Renal cortical epithelial cell (primary cell): ENCODE measurements at places on chromosomes 1 and 21. TPM values are rescaled to one million over a fixed set of nuclear protein-coding genes. Genes with fewer than 3 reads are reported as not detected.
A peak's percentile ranks its signal among the peaks of the same experiment; 100 is the strongest.

GRCh38 chr1:16078925-16079656 is 5.6 kb upstream of the FAM131C start:
- peak; percentile 58 for DNase-seq

DNA sequence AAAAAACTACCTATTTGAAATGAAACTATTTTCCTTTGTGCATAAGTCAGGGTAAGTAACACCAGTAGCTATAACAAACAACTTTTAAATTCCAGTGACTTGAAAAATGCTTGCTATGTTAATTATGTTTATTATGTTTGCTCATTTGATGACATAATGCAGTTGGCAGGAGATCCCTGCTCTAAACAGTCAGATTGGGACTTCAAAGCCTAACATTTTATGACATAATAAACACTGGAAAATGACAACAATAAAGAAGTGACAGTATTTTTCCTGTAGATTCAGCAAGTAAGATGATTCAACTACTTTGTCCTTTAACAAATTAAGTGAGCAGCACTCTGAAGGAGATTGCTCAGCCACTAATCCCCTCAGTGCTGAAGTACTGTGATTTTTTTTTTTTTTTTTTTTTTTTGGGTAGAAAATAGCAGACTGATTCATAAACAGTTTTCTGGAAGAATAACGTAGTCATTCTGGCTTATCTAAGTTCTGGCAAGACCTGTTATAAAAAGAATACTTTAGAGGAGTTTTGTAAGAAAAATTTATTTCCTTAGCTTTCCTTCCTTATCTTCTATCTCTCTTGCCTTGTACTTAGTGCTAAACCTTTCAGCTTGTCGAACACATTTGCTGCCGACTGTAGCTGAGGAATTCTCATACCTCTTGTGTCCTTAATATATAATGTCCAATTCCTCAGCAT is 207.2 kb downstream of the PTGER3 start:
- DNase-seq = peak; percentile 37

DNA sequence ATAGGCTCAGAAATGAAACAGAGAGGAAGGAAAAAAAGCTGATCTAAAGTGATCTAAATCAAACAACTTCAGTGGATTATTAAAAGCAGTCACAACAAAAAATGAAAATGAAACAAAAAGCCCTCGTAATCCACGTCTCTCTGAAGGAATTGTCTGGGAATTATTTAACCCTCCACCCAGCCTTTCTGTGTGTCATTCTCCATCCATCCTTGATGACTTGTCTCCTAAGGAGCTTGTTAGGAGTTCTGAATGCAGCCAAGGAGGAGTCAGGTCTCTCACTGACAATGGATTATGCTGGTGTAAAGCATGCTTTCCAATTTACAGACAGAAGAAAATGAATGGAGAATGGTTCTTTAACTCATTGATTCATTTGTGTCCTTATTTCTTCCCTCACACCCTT is 359.3 kb upstream of the RUNX1 start:
- no peak for DNase-seq

DNA sequence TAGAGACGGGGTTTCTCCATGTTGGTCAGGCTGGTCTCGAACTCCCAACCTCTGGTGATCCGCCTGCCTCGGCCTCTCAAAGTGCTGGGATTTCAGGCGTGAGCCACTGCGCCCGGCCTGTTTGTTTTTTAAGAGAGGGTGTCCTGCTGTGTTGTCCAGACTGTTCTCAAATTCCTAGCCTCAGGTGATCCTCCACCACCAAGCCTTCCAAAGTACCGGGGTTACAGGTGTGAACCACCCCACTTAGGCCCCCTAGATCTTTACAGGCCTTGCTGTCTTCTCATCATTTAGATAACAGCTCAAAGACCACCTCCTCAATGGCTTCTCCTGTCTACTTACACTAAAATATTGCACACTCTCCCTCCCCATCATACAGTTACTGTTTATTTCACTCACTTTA is 6.3 kb downstream of the SESN2 start:
- DNase-seq = no peak

DNA sequence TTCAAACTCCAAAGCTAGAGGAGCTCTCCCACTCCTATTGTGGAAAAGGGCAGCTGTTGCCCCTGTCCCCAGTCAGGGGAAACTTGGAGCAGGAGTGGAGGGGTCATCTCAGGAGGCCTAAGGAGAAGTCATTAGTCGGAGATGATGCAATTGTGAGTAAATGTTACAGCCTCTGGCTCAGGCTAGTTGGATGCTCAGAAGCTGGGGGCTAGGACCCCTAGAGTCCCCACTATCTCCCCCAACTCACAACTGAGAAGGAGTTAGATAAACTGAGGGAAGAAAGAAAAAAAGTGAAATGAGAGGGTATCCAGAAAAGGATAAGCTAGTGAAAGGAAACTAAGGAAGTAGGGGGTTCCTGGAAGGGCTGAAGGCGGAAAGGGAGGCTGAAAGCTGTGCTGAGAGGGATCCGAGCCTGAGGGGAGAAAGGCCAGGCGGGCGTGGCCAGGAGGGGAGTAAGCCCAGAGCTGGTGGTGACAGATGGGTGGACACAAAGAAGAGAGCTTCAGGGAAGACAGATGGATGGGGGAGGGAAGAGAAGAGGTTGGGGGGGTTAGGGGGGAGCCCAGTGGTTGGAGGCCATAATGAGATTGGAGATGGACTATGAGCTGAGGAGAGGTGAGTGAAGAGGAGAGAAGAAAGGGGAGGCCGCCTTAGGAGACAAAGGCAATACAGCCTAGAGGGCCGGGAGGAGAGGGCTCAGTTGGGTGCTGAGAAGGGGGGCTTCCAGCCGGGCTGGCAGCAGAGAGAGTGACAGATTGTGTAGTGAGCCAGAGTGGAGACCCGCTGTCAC is 4.5 kb upstream of the NHLH1 start:
- no peak for DNase-seq

- DNase-seq = no peak
Measured at GRCh38 chr1:228297822-228298221, 90.0 kb downstream of the OBSCN start.

DNA sequence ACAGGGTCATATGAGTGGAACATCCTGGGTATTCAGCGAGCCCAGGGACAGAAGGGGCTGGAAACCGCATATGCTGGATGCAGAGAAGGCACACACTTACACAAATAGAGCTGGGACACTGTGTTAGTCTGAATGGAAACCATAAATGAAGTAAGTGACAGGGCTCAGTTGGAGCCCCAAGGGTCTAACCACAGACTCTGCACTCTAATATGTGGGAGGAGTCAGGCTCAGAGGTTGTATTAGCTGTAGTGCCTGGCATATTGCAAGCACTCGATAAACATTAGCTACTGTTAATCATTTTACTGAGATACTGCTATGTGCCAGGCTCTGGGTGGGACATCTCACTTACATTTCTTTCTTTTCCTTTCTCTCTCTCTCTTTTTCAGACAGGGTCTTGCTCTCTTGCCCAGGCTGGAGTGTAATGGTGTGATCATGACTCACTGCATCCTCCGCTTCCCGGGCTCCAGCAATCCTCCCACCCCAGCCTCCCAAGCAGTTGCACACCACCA is 6.5 kb upstream of the OLIG1 start:
- DNase-seq = no peak

DNA sequence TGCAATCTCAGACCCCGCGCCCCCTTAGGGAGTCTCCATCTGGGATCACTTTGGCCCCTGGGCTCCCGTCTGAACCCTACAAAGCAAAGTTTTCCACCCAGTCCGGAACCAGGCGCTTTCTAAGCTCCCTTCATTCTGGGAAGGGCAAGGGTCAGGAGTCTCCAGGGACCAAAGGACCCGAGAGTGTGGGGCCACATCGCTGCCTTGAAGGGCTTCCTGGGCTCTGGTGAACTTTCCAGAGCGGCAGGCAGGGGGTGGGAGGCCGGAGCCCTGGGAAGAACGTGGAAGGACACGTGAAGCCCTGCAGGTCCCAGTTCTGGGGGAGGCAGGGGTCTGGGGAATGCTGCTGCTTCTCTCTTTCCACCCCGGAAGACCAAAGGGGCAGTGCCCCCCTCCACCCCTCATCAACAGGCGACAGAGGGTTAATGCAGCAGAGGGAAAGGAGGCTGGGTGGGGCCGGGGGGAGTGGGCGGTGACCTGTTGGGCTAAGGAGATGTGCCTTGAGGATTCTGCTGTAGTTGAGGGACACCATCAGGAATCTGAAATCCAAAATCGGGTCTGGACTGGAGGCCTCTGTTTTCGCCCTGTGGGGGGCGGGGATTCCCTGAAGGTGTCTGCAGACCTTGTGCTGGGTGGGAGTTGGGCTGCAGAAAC is 734 bp downstream of the CDK18 start:
- no peak for DNase-seq

- no peak for DNase-seq
Measured at GRCh38 chr21:44269090-44269489, 7.4 kb upstream of the DNMT3L start.

DNA sequence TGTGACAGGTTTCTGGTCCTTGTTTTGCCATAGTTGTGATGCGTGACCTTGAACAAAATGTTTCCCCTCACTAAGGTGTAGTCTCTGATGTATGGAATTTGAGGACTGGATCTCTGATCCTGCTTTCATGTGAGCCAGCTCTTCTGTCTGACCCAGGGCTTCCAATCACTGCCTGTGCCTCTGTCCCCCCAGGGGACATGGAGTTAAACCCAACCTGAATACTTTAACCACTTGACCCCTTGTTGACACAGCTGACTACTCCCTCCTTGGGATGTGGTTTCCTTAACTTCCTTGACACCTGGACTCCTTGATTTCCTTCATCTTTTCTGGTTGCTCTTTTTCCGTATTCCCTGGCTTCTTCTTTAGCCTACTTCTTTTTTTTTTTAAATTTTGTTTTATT is 36.0 kb upstream of the SSBP3 start:
- DNase-seq = no peak

Gene NUP210L
- 0.05 TPM in 1 of 2 replicates, not detected in the other for total RNA-seq

Gene PRAMEF2
- not detected in 2 replicates for total RNA-seq

Gene B3GALT2
- not detected in 2 replicates for total RNA-seq
